ENCODE measurements at places on chromosomes 5 and 9.

- no peak for DNase-seq
Observed at GRCh38 chr9:126989847-126990842, 75.6 kb downstream of the RALGPS1 start.

- DNase-seq = no peak
Observed at GRCh38 chr5:133944263-133945185, 23.9 kb downstream of the C5orf15 start.

DNA sequence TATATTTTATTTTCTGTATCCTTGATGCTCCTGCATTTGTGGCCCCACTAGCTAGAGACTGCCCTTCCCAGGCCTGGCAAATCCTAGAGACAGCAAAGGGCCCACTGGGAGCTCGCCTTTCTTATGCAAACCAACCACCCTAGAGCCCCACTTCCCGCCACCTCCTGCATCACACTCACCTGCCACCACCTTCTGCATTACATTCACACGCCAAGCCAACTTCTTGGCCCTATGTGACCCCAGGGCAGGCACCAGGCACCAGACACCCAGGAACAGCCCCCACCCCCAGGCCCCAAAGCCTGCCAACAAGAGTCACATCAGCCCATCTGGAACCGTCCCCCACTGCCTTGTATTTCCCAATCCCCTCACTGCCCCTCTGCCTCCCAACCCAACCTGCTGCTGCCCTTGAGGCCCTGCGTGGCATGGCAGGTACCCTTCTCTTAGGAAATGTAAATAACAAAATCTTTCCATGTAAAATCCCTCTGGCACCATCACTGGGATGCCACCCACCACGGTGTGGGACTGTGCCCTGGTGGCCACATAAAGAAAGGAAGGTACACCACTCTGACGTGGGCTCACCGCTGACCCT is 22.0 kb downstream of the ROR2 start:
- no peak for DNase-seq

GRCh38 chr9:125757834-125758233 is 10.7 kb downstream of the PBX3 start:
- no peak for DNase-seq

GRCh38 chr5:64308135-64308534 is 142.5 kb downstream of the RNF180 start:
- no peak for DNase-seq

DNA sequence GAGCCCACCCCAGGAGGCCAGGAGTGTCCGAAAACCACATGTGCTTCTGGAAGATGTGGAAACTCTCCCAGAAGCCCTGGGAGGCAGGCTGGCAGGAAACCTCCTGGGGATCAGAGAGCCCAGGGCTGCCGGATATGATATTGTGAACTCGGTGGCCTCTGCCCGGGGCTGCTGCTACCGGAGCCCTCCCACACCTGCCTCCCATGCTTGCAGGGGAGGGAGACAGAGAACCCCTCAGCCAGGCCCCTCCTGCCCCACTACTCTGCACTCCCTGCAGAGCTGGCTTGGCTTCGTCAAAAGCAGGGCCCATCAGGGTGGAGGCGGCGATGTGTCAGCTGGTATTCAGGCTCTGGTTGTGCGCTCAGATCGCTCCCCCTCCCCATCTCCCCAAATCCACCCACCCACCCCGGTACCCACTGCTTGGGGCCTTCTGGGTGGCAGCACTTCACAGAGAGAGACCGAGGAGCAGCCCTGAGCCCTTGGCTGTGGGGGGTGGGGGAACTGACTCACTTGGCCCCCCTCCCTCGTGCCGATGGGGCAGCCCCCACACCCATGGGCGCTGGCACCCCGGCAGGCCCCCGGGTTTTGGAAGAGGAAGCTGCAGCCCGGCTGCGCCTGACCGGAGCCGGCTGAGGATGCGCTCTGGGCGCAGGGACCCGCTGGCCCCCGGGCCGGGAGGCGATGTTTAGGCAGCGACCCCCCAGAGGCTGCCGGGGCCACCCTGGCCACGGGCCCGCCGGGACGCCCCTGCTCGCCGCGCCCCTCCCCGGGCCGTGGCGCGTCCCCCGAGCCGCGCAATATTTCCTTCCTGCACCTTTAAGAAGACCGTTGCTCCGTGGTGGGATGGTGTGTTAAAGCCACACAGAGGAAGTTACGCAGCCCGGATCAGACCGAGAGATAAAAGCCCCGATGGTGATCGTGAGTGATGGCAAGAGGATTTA is 786 bp upstream of the NTNG2 start:
- peak; percentile 26 for DNase-seq

DNA sequence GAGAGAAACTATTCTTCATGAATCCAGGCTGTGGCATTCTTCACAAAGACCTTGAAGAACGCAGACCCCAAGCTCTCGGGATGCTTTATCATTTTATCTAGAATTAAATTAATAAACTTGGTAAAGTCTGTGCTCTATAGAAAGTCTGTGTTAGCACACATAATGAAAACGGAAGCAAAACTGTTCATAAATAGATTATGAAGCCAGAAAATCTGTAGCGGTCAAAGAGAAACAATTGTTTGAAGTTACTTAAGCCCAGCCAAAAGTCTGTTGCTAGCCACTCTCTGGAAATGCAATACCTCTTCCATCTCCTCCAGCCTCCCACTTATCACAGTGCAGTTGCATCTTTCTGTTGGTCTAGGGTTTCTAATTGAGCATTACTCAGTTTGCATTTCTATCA is 375.9 kb downstream of the KIF4B start:
- no peak for DNase-seq

DNA sequence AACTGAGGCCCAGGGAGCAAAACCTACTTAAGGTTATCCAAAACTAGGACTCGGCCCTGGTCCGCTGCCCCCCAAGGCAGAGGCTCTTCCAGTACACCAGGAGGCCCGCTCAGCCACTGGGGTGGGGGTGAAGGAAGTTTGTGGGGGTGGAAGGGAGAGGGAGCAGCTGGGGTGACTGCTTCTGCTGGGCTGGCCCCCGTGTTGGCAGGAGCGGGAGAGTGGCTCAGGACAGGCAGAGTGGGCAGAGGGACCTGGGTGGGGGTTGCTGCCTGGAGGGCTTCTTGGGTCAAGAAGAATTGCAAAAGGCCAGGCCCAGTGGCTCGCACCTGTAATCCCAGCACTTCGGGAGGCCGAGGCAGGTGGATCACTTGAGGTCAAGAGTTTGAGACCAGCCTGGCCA is 8.2 kb upstream of the TRIM14 start:
- DNase-seq = no peak

DNA sequence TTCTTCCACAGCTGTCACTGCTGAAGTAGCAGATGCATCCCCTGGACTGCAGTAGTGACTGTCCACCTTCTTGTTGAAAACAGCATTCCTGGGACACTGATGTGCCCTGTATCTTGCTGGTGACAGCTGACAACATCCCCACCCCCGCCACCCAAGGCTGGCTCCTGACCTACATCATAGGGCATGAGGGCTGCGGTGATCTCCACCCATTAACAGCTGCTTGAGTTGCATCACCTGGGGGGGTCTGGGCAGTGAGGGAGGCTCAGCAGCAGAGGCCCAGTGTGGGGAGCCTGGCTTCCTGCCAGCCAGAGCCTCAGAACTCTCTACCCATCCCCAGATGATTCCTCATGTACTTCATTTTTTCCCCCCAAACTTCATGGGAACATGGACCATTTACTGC is 4.1 kb downstream of the PRUNE2 start:
- DNase-seq = no peak
